CD4-positive, alpha-beta T cell treated with Interleukin-12 subunit alpha and Interleukin-12 subunit beta, for 1 hour (primary cell): ENCODE measurements at places on chromosomes 12 and 14.

DNA sequence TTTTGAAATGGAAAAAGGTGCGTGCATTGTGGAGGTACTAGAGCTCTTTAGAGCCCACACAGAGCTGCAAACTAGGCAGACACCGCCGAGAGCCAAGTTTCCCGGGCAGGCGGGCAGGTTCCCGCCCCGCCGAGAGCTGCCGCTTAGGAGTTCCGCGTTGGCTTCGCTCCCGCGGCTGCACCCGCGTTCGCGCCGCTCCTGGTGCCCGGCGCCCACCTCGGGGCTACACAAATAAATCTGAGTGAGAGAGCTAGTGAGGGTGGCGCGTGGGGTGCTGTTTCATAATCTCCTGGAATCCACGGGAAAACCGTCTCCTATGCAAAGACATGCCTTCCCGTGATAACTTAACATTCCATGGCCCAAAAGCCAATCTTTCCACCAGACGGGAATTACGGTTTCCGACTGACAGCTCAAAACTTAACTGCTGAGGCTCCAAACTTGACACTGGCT lies 645 bp downstream of the KITLG start:
- no peak for DNase-seq

GRCh38 chr12:48053883-48054282 lies 49.6 kb upstream of the COL2A1 start:
- DNase-seq, result no peak

DNA sequence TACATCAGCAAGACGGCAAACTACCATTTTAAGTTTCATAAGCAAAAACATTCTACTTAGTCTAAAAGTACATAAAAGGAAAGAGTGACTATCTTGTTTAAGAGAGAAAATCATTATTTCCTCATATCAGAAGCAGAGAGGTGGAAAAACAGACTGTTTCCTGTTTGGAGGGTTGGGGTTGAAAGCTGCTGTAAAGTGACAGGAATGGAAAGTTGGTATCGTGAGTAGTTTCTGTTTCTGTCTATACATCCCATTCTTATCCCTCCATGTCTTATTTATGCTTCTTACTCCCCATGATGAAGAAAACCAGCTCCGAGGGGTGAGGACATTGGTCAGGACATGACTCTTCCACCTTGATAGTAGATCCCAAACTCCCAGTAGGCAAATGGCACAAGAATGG lies 216.5 kb downstream of the EGLN3 start:
- DNase-seq, result no peak

DNA sequence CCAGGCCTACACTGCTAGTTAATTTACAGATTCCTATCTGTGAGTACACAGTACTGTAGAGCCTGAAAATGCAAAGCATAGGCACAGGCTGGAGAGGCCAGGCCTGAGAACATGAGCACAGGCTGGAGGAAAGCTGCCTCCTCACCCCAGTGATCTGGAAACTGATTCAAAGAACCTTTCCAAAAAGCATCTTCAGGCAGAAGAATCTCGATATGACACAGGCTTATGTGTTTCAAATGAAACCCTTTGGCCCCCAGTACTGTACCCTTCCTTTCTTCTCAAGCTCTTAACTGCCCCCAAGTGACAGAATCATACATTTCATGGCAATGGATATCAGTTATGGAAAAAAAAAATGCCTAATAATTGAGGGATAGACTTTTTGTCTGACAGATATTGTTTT lies 122.0 kb downstream of the KCNC2 start:
- DNase-seq, result no peak

- DNase-seq, result no peak
Measured at GRCh38 chr14:79971330-79971729, 240.0 kb downstream of the DIO2 start.
